ENCODE measurements at places on chromosomes 2 and 18.
A peak's percentile ranks its signal among the peaks of the same experiment; 100 is the strongest.

GRCh38 chr2:209549589-209549988 is 125.7 kb downstream of the MAP2 start:
- H3K4me3 ChIP-seq: no peak overlapping the region
- H3K4me1 ChIP-seq: no peaks in the 10 kb centered on the region
- H3K36me3 ChIP-seq: no peaks in the 10 kb centered on the region
- no peaks in the 10 kb centered on the region for H3K27me3 ChIP-seq

GRCh38 chr18:35502052-35502451 is 4.3 kb upstream of the INO80C start:
- no peaks in the 10 kb centered on the region for H3K27me3 ChIP-seq
- no peak overlapping the region for H3K27ac ChIP-seq

DNA sequence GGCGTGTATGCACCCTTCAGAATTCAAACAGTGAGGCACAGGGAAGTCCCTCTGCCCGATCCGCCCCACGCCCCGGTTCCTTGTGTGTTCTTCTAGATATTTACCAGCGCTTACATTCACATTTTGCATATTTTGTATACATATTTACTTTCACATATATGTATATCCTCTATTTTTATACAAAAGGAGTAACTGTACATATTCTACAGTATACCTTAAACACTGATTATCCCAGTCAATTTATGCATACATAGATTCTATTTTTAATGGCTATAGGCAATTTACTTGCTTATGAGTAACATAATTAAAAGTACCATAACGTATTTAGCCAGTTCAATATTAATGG is 307 bp upstream of the DUSP11 start:
- no peak for DNase-seq
- H3K36me3 ChIP-seq: peaks cover 13% of the 10 kb centered on the region
- peak overlapping the region; percentile 96 for H3K27ac ChIP-seq
- peaks cover 13% of the 10 kb centered on the region for H3K4me1 ChIP-seq

GRCh38 chr2:3982160-3982559 is 278.8 kb downstream of the DCDC2C start:
- H3K27ac ChIP-seq: no peak overlapping the region
- DNase-seq: no peak
- no peak overlapping the region for H3K4me3 ChIP-seq
- no peaks in the 10 kb centered on the region for H3K4me1 ChIP-seq
- H3K27me3 ChIP-seq: no peaks in the 10 kb centered on the region

GRCh38 chr2:143150287-143150686 is 21.1 kb downstream of the ARHGAP15 start:
- H3K27me3 ChIP-seq: no peaks in the 10 kb centered on the region
- H3K4me3 ChIP-seq: no peak overlapping the region
- no peak for DNase-seq
- peak overlapping the region; percentile 36 for H3K27ac ChIP-seq

- H3K4me3 ChIP-seq: no peak overlapping the region
- no peaks in the 10 kb centered on the region for H3K27me3 ChIP-seq
- H3K4me1 ChIP-seq: no peaks in the 10 kb centered on the region
Observed at GRCh38 chr18:67733088-67733487, 216.6 kb upstream of the DSEL start.

Measured in natural killer cell (primary cell).